Stimulated activated CD4-positive, alpha-beta T cell treated with anti-CD3 and anti-CD28 coated beads, TNF-alpha, amount 100 ng/mL, for 1 hour (primary cell): ENCODE measurements at places on chromosomes 12 and 14.

- no peak for DNase-seq
These were observed 107.3 kb upstream of the DCN start for GRCh38 chr12:91289906-91290305.

- DNase-seq = no peak
These were observed 138.6 kb upstream of the TRHDE start for GRCh38 chr12:72133497-72134055.

GRCh38 chr14:53842938-53843337 is 113.7 kb downstream of the BMP4 start:
- no peak for DNase-seq

GRCh38 chr12:27969624-27970400 is 2.7 kb downstream of the PTHLH start:
- no peak for DNase-seq

GRCh38 chr12:116996621-116997020 is 85.9 kb downstream of the FBXW8 start:
- DNase-seq = no peak

DNA sequence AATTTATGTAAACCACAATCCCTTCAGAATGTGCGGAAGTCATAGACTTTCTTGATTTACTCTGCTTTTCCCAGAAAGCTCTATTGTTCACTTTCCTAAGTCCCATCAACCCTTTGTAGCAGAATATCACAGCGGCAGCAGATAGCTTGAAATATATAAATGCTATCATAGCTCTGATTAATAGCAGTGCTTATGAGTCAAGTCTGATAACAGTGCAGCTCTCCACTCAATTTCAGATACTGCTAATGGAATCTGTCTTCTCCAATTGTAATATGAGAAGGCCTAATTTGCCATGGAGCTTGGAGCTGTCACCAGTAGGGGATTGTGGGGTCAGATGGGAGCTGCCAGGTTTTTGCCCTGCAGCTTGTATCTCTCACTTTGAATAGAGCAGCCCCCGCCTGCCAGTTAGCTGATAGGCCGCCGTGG is 10.9 kb downstream of the TMEM260 start:
- DNase-seq = no peak

GRCh38 chr14:50303744-50304471 is 8.1 kb downstream of the L2HGDH start:
- no peak for DNase-seq
